ENCODE measurements at places on chromosomes 4 and X.

DNA sequence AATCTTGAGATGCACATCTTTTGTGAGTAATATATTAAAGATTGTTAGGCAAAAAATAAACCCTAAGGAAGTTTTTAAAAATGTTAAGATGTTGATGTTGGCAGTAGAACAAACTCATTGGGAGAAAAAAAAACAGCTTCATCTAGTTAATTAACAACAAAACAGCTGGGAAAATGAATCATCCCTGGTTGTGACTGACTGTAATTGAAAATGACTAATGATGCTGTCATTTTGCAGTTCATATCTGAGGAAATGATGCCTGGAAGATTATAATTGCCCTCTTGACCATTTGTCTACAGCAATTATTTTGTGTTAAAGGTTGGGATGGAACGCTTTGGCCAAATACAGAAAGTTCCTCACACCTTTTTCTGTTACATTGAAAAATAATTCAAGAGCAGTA lies 760.4 kb upstream of the FTHL17 start:
- no peak for DNase-seq

GRCh38 chr4:118346495-118346894 lies 6.3 kb downstream of the PRSS12 start:
- DNase-seq: no peak

GRCh38 chr4:2652415-2653160 lies 103.5 kb downstream of the TNIP2 start:
- DNase-seq: no peak

DNA sequence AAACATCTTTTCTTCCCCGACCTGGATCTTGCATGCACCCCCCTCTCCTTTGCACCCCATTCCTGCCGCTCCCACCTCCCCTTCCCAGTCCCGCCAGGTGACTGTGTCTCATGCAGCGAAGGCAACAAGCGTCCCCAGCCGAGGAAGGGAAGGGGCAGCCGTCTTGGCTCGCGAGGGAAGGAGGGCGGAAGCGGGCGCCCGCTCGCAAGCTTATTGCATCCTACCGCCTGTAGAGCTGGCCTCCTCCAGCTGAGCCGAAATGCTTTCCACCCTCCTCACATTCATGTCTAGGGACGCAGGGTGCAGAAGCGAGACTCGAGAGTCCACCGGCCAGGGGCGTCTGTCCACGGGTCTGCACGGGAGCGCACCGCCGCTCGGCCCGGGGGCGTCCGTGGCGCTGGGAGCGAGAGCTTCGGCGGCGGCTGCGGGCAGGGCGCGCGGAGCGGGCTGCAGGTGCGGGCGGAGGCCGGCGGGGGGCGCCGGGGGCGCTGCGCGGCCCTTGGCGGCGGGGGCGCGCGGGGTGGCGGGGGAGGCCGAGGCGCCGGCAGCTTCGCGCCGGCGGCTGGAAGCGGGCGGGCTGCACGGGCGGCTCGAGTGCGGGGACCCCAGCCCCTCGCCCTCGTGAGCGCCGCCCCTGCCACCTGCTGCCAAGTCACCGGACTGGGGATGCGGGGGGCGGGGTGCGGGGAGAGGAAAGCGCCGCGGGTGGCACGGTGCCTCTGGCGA lies at the start of gene KCNIP4:
TSS of gene KCNIP4 (minus strand) at position 426 of the 726 bp plus-strand sequence.
- peak; percentile 5 for DNase-seq

DNA sequence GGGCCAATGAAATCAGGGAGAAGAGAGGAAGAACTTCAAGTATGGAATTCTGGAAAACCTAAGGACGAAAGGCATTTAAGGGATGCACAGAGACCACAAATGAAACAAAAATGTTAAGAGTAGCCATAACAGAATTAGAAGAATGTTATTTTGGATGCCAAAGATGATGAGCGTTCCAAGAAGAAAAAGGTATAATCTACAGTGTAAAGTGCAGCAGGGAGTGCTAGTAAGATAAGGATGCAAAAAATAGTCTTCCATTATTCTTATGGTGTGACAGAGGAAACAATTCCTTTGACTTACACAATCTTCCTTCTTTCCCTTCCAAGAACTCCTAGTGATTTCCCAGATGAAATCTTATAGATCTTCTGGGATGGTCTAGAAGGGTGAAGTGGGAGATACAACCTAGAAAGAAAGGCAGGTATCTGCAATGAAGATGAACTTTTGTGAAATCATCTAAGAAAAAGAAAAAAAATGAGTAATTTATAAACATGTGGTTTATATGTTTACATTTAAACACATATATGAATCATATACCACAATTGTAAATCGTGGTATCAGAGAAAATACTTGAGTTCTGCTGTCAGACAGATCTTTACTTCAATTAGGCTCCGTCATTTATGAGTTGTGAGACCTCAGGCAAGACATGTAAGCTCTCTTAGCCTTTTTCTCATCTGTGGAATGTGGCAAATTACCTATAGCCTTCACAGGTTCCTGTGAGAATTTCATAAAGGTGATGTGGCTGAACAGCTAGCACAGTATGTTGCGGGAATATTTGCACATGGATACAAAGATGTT lies 8.1 kb downstream of the MORF4L2 start:
- DNase-seq: no peak

- DNase-seq: no peak
These were observed 454.9 kb downstream of the PDGFC start for GRCh38 chr4:156516698-156517097.

- DNase-seq: peak; percentile 63
These were observed 886 bp downstream of the DCLK2 start for GRCh38 chr4:150079081-150079581.

DNA sequence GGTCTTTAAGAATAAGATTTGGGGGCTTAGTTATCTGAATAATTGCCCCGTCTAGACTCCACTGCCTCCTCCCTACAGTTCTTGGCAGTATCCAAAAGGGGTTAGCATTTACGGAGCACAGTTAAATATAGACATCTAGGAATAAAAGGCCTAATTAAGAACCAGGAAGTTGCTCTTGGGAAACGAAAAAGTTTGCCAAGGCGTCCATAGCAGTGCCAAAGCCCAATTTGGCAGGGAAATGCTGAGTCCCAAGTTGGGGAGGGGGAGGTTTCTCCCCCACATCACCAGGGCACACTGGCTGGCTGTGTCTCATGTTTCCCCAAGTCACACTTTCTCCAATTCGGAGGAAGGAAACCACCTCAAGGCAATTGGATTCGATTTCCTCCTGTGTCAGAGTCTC lies 338.7 kb downstream of the FBXW7 start:
- no peak for DNase-seq

DNA sequence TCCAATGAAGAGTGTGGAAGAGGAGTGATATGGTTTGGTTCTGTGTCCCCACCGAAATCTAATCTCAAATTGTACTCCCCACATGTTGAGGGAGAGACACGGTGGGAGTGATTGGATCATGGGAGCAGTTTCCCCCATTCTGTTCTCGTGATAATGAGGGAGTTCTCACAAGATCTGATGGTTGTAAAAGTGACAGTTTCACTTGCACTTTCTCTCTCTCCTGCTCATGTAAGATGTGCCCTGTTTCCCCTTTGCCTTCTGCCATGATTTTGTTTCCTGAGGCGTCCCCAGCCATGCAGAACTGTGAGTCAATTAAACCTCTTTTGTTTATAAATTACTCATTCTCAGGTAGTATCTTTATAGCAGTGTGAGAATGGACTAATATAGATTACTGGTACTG lies 39.6 kb downstream of the FAM47C start:
- no peak for DNase-seq

- peak; percentile 26 for DNase-seq
These were observed 51.7 kb upstream of the CHRDL1 start for GRCh38 chrX:110847334-110847733.
